ENCODE measurements at places on chromosomes 5 and 9. TPM values are rescaled to one million over a fixed set of nuclear protein-coding genes. Genes with fewer than 3 reads are reported as not detected.

- H3K27ac ChIP-seq = no peak overlapping the region
- no peaks in the 10 kb centered on the region for H3K27me3 ChIP-seq
- peaks cover 26% of the 10 kb centered on the region for H3K4me1 ChIP-seq
- no peak overlapping the region for H3K4me3 ChIP-seq
Observed at GRCh38 chr5:172696171-172696849, 55.2 kb downstream of the NEURL1B start.

DNA sequence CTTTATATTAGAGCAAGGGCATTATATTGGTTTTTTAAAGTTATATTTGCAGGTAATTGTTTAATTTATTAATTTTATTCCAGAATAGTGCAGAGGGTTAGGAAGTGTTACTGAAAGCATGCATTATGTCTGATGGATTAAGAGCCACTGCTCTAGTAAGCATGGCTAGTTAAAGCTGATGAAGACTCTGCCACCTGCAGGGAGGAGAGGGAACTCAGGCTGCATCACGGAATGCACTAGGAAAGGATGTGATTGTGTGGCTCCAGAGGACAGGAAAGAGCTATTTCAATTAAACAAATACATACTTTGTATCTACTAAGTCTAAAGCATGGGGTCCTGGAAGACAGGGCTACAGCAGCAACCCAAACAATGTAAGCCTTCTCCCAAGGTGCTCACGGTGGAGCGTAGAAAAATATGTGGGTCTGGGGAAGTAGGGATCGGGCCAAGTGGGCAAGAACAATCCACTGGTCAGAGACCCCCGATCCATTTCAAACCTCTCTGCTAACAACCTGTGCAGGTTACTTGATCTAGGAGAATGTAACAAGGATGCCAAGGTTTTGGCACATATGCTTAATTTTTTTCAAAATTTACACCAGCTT is 15.3 kb upstream of the GRXCR2 start:
- no peak overlapping the region for H3K27ac ChIP-seq
- no peaks in the 10 kb centered on the region for H3K36me3 ChIP-seq
- H3K27me3 ChIP-seq = no peaks in the 10 kb centered on the region
- H3K4me3 ChIP-seq = no peak overlapping the region
- H3K4me1 ChIP-seq = no peaks in the 10 kb centered on the region
- DNase-seq = peak; percentile 69

- H3K4me1 ChIP-seq = no peaks in the 10 kb centered on the region
- H3K36me3 ChIP-seq = no peaks in the 10 kb centered on the region
- DNase-seq = no peak
- H3K27ac ChIP-seq = no peak overlapping the region
- no peaks in the 10 kb centered on the region for H3K27me3 ChIP-seq
Observed at GRCh38 chr5:109885205-109885604, 195.5 kb downstream of the MAN2A1 start.

- DNase-seq = no peak
- H3K36me3 ChIP-seq = no peaks in the 10 kb centered on the region
- H3K4me3 ChIP-seq = no peak overlapping the region
- no peak overlapping the region for H3K27ac ChIP-seq
- H3K4me1 ChIP-seq = peaks cover 9% of the 10 kb centered on the region
Observed at GRCh38 chr9:128005923-128006322, 25.1 kb upstream of the EEIG1 start.

DNA sequence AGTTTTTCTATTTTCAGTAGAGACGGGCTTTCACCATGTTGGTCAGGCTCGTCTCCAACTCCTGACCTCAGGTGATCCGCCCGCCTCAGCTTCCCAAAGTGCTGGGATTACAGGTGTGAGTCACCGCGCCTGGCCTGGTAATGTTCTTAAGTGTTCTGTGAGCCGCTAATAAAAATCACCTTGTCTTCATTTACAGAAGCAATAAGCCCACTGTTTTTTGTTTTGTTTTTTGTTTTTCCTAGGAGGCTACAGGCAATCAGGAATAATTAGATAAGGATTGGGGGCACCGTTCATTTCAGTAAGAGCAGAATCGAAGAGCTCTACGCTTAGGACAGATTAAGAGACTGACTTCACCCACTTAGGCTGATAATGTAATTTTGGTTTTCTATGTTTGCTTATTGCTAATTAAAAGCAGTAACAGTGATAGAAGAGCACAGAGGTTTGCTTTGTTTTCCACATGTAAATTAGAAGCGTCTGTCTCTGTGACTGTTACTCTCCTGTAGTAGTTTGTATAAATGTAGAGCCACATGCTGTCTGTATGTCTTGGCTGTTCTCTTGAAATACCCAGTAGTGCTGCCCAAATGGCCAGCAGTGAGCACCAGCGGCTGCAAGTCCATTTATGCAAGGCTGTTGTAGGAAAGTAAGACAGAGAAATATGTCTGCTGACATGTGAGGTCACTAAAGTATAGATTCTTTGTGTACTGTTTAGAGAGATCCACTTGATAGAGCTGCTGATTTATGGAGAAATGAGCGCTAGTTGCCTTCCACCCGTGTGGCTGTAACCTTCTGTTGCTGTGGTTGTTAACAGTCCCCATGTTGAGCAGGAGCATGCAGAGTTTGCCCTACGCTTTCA is 30.5 kb downstream of the TRIO start:
- H3K4me1 ChIP-seq = peaks cover 46% of the 10 kb centered on the region
- H3K27me3 ChIP-seq = no peaks in the 10 kb centered on the region
- no peak for DNase-seq
- H3K4me3 ChIP-seq = no peak overlapping the region
- no peaks in the 10 kb centered on the region for H3K36me3 ChIP-seq

GRCh38 chr5:118007262-118007661 is 981.1 kb downstream of the DTWD2 start:
- no peak overlapping the region for H3K27ac ChIP-seq
- no peaks in the 10 kb centered on the region for H3K27me3 ChIP-seq
- no peaks in the 10 kb centered on the region for H3K36me3 ChIP-seq
- no peak for DNase-seq

GRCh38 chr5:73596705-73597328 is 29.2 kb upstream of the ARHGEF28 start:
- no peaks in the 10 kb centered on the region for H3K36me3 ChIP-seq
- H3K27me3 ChIP-seq = no peaks in the 10 kb centered on the region
- peak; percentile 56 for DNase-seq
- H3K4me1 ChIP-seq = no peaks in the 10 kb centered on the region
- H3K4me3 ChIP-seq = no peak overlapping the region
- no peak overlapping the region for H3K27ac ChIP-seq

- H3K27me3 ChIP-seq = no peaks in the 10 kb centered on the region
- no peaks in the 10 kb centered on the region for H3K4me1 ChIP-seq
- DNase-seq = no peak
Observed at GRCh38 chr9:88794100-88794499, 197.2 kb upstream of the S1PR3 start.

- no peaks in the 10 kb centered on the region for H3K36me3 ChIP-seq
- H3K27me3 ChIP-seq = no peaks in the 10 kb centered on the region
- H3K4me3 ChIP-seq = no peak overlapping the region
- H3K27ac ChIP-seq = no peak overlapping the region
Observed at GRCh38 chr5:61623401-61624069, 291.5 kb downstream of the ZSWIM6 start.

DNA sequence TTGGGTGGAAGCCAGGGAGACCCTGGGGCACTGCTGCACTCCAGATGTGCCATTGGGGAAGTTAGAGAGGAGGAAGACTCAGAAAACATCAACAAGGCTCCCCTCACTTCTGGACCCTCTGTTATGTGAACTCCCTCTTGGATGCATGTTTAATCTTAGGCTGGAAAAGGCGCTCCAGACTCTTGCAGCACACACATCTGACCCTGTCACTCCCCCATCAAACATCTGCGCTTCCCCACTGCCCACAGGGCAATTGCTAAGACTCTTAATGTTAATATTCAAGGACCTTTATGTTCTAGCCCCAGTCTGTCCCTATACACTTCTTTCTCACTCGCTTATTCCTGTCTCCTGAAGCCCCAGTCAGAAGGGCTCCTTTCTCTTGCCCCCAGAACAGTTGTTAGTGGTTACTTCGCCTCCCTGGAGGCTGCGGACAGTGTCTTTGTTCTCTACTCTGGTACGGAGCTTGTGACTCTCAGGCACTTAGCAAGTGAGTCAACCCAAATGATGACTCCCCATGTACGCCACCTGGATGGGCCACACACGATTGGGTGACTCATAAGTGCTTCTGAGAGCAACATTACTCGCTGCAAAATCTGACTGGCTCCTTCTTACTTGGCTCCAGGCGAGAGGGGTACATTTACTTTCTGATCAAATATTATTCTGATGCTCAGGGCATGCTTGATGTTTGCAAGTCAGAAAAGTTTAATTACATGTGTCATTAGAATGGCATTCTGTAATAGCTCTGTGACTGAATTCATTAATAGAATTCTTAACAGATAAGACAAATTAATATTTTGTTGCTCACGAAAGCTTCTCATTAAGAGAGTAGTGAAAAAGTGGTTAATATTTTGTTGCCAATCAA is 193.6 kb downstream of the HSPA4 start:
- no peak overlapping the region for H3K27ac ChIP-seq
- peaks cover 7% of the 10 kb centered on the region for H3K4me1 ChIP-seq
- no peak for DNase-seq
- H3K36me3 ChIP-seq = no peaks in the 10 kb centered on the region
- H3K27me3 ChIP-seq = no peaks in the 10 kb centered on the region

- no peaks in the 10 kb centered on the region for H3K4me1 ChIP-seq
- no peaks in the 10 kb centered on the region for H3K36me3 ChIP-seq
- no peaks in the 10 kb centered on the region for H3K27me3 ChIP-seq
- DNase-seq = peak; percentile 28
Observed at GRCh38 chr9:76459694-76460635, 983 bp downstream of the GCNT1 start.

GRCh38 chr5:91315701-91316100 is 67.4 kb downstream of the ARRDC3 start:
- H3K27ac ChIP-seq = no peak overlapping the region
- H3K4me3 ChIP-seq = no peak overlapping the region
- no peaks in the 10 kb centered on the region for H3K27me3 ChIP-seq

DNA sequence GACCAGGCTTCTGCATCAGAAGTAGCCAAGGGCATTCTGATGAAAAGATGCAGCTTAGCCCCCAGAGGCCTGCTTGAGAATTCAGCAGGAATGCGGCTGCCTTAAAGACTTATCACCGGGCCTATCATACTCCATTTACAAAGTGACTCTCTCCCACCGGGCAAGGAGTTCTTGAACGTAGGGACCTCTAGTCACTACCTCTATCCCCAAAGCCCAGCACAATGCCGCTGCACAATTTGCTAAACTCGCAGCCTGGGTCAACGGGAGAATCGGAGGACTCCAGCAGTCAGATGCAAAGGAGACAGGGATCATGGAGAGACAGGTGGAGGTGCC is 661 bp downstream of the PDCL start:
- no peaks in the 10 kb centered on the region for H3K27me3 ChIP-seq
- peak overlapping the region; percentile 87 for H3K27ac ChIP-seq
- no peak for DNase-seq
- H3K36me3 ChIP-seq = peaks cover 2% of the 10 kb centered on the region
- peaks cover 7% of the 10 kb centered on the region for H3K4me1 ChIP-seq

DNA sequence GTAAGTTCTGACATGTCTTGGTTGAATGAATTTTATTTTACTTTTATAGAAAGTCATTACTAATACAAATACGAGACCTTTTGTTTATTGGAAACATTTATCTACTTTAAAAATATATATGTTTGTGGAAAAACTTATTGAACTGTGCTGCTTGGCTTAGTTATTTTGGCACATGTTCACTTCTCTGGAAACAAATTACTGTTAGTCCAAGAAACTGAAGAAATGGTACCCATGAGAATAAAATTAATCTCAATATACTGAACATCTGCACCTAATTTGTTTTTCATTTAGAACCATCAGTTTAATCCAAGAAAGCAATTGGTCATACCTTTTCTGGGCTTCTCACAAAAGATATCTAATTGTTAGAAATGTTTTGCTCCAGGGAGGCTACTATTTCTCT is 32.2 kb downstream of the INVS start:
- H3K4me3 ChIP-seq = no peak overlapping the region
- no peak overlapping the region for H3K27ac ChIP-seq
- H3K4me1 ChIP-seq = no peaks in the 10 kb centered on the region
- H3K36me3 ChIP-seq = peaks cover 1% of the 10 kb centered on the region
- no peak for DNase-seq
- H3K27me3 ChIP-seq = no peaks in the 10 kb centered on the region

SPATA31D4 gene
- not detected for total RNA-seq

MARVELD2 gene
- total RNA-seq = 50.3 TPM

FOXD4L3 gene
- total RNA-seq = not detected

UGT3A2 gene
- total RNA-seq = not detected

OR4F3 gene
- total RNA-seq = not detected

HNRNPAB gene
- total RNA-seq = 286 TPM

ADGRD2 gene
- total RNA-seq = not detected

GADD45G gene
- total RNA-seq = 5.4 TPM

LCN12 gene
- 20.0 TPM for total RNA-seq

ADAMTS2 gene
- 0.05 TPM for total RNA-seq

Measured in Caco-2 (cell line).